Aorta (tissue), 5 donors: ENCODE measurements at places on chromosomes 5 and 9.

DNA sequence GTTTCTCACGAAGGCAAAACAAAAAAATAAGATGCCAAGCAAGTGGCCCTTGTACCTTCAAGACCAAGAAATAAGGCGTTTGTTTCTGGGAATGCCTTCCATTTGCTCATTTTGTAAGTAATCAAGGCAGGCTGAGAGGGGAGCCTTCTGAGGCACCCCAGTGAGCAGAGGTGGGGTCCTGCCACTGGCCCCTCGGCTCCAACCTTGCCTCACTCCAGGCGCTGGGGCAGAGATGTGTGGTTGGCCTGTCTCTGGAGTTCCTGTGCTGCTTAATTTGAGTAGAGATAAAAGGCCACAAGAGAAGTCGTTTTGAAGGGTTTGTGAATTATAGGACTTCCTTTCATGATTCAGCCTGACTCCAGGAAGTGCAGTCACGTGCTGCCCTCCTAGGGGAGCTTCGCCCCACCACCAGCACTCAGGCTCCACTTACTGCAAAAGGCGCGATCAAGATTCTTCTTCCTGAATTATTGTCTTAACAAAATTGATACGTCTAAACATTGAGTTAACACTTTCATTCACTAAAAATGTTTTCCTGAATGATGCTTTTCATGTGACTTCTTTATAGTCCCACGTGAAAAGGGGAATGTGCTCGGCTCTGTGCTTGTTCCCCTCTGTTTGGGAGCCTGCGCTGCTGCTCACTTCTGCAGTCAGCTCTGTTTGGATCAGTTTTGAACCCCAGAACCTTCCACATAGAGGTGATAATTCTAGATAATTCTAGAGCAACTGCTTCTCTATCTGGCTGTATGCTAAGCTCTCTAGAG, 13.7 kb downstream of the SYK start:
- no peaks in the 10 kb centered on the region for H3K36me3 ChIP-seq
- no peak for DNase-seq
- no peak overlapping the region for H3K4me3 ChIP-seq

DNA sequence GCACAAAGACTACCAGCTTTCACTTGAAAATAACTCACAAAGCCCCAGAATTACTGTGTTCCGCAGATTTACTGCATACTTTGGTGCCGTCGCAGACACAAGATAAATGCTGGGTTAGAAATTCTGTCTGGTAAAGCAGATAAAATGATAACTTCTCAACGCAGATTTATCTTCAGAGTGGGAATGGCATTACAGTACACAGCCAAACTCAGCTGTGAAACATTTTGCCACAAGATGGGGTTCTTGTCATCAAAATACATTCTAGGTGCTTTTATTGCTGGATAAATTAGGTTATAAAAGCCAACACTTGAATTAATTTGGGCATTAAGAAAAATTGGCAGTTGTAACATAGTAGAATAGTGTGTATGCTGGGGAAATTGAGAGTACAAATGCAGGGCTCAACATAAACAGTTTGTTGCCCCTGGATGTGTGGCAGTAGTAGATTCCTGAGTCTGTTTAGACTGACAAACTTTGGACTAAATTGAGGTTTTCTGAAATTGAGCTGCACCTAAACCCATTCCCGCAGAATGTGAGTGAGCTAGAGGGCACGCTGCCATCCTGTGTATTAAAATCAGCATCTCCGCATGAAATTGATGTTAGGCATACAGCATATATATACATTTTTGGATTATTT, 61.1 kb downstream of the LMNB1 start:
- no peaks in the 10 kb centered on the region for H3K36me3 ChIP-seq
- H3K4me1 ChIP-seq = no peaks in the 10 kb centered on the region
- no peak overlapping the region for H3K4me3 ChIP-seq
- no peaks in the 10 kb centered on the region for H3K27me3 ChIP-seq

DNA sequence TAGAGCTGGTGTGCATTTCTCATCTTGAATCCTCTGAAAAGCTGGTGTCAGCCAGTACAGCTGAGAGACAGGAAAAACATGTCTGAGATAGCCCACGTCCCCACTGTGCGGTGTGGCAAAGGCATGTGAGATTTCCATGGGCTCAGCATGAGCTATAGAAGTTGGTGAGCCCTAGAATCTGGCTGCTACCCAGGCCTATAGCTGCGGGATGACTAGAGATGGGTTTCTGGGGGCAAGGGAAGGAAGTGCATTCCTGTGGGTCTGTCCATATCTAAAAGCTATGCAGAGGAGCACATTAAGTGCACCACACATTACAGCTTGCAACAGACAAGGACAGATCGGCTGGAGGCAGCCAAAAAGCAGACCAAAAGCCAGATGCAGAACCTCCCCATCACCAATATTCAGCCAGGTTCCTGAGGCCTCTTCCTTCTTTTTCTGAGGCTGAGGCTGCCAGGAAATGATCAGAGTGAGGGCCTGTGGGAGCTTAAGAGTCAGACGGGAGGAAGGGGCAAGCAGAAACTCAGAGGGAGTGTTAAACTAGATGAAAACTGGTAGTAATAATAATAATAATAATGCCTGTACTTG, 55.8 kb upstream of the RANBP3L start:
- no peak overlapping the region for H3K27ac ChIP-seq
- no peaks in the 10 kb centered on the region for H3K27me3 ChIP-seq
- H3K36me3 ChIP-seq = no peaks in the 10 kb centered on the region
- no peak overlapping the region for H3K4me3 ChIP-seq
- no peaks in the 10 kb centered on the region for H3K4me1 ChIP-seq

GRCh38 chr9:73049280-73049679, 96.4 kb upstream of the ALDH1A1 start:
- no peaks in the 10 kb centered on the region for H3K36me3 ChIP-seq
- H3K4me3 ChIP-seq = no peak overlapping the region
- no peak for DNase-seq
- no peak overlapping the region for H3K27ac ChIP-seq

DNA sequence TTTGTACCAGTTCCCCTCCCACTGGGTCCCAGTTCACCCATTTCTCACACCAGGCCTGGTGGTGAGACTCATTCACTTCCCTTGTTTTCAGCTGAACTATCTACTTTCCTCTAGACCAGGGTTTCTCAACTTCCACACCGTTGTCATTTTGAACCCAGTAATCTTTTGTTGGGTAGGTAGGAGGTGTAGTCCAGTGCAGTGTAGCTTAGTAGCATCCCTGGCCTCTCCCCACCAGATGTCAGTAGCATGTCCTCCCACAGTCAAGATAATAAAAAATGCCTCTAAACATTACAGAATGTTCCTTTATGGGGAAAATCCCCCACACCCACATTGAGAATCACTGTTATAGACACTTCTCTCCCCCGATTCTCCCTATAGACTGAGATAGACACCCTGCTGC, 299.1 kb downstream of the EPB41L4A start:
- DNase-seq = no peak
- no peak overlapping the region for H3K4me3 ChIP-seq
- no peaks in the 10 kb centered on the region for H3K27me3 ChIP-seq
- H3K4me1 ChIP-seq = no peaks in the 10 kb centered on the region
- H3K27ac ChIP-seq = no peak overlapping the region
- H3K36me3 ChIP-seq = no peaks in the 10 kb centered on the region

- H3K4me1 ChIP-seq = peaks cover 3% of the 10 kb centered on the region
- DNase-seq = no peak
- H3K36me3 ChIP-seq = no peaks in the 10 kb centered on the region
- H3K27me3 ChIP-seq = no peaks in the 10 kb centered on the region
- no peak overlapping the region for H3K4me3 ChIP-seq
These were observed 816.8 kb upstream of the DMAC1 start for GRCh38 chr9:8616414-8616813.

DNA sequence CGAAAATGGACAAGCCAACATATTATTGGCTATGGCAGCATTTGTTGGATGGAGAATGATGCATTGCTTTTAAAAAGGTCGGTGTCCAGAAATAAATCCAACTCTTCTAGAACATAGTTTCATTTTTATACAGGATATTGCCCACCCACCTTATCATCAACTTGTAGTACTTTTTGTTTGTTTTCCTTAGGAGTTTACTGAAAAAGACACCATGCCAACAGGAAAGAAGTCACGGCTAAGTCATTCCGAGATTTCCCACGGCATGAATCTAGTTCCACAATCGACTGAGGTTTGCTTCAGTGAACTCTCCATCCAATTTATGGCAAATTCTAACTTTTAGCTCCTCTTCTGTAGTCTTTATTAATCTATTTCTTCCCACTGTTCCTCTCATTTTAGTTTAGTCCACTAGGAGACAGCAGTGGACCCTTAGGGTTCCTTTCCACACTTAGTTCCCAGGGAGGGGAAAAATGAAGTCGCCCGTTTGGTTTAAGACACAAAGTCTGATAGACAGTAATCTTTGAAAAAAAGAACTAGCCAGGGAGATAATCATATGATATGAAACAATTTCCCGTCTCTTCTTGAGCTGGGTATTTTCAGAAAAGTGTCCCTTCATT, 237.5 kb downstream of the AP3B1 start:
- H3K4me3 ChIP-seq = no peak overlapping the region
- H3K36me3 ChIP-seq = peaks cover 2% of the 10 kb centered on the region
- no peaks in the 10 kb centered on the region for H3K4me1 ChIP-seq
- no peak for DNase-seq

GRCh38 chr5:91486638-91487037, 103.5 kb upstream of the ARRDC3 start:
- no peaks in the 10 kb centered on the region for H3K4me1 ChIP-seq
- H3K27ac ChIP-seq = no peak overlapping the region
- peaks cover 3% of the 10 kb centered on the region for H3K27me3 ChIP-seq
- no peak for DNase-seq
- no peak overlapping the region for H3K4me3 ChIP-seq
- H3K36me3 ChIP-seq = no peaks in the 10 kb centered on the region

DNA sequence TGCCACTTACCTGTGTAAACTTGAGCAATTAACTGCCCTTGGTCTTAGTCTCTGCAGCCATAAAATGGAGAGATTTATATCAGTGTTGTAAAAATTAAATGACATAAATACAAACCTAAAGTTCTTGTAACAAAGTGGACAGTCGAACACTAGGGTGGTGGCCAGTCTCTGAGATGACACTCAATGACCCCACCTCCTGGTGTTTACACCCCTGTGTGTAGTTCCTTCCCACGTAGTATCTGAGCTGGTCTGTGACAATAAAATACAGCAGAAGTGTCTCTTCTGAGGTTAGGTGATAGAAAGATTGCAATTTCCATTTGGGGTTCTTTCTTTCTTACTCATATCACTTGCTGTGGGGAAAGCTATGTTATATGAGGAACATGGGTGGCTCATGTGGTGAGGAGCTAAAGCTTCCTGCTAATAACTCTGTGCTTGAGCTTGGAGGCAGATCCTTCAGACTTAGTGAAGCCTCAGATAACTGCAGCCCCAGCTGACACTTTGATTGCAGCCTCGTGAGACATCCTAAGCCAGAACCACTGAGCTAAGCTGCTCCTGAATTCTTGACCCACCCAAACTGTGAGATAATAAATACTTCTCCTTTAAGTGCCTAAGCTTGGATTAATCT, 173.4 kb upstream of the CHD1 start:
- no peaks in the 10 kb centered on the region for H3K36me3 ChIP-seq
- no peak overlapping the region for H3K4me3 ChIP-seq
- H3K27me3 ChIP-seq = no peaks in the 10 kb centered on the region

- H3K27me3 ChIP-seq = no peaks in the 10 kb centered on the region
- H3K4me1 ChIP-seq = no peaks in the 10 kb centered on the region
- H3K36me3 ChIP-seq = peaks cover 3% of the 10 kb centered on the region
- no peak for DNase-seq
These were observed 482.1 kb downstream of the SEMA5A start for GRCh38 chr5:9063615-9064245.

DNA sequence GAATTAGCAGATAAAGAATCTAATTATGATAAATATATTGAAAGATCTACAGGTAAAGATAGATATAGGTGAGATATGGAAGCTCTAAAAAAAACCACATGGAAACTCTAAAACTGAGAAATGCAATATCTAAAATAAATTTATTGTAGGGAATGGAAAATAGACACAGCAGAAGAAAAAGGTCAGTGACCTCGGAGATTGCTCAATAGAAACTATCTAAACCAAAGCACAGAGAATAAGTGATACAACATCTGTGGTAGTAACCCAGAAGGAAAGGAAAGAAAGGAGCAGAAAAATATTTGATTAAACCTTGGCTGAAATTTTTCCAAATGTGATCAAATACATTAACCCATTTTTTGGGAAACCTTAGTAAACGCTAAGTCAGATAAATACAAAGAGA, 43.1 kb upstream of the GLIPR2 start:
- H3K27ac ChIP-seq = no peak overlapping the region
- no peaks in the 10 kb centered on the region for H3K36me3 ChIP-seq
- H3K27me3 ChIP-seq = no peaks in the 10 kb centered on the region
- no peaks in the 10 kb centered on the region for H3K4me1 ChIP-seq

GRCh38 chr9:121447321-121447834, 52.3 kb downstream of the GGTA1 start:
- no peaks in the 10 kb centered on the region for H3K27me3 ChIP-seq
- H3K27ac ChIP-seq = no peak overlapping the region
- no peaks in the 10 kb centered on the region for H3K36me3 ChIP-seq
- no peak for DNase-seq
- no peak overlapping the region for H3K4me3 ChIP-seq
- H3K4me1 ChIP-seq = no peaks in the 10 kb centered on the region

DNA sequence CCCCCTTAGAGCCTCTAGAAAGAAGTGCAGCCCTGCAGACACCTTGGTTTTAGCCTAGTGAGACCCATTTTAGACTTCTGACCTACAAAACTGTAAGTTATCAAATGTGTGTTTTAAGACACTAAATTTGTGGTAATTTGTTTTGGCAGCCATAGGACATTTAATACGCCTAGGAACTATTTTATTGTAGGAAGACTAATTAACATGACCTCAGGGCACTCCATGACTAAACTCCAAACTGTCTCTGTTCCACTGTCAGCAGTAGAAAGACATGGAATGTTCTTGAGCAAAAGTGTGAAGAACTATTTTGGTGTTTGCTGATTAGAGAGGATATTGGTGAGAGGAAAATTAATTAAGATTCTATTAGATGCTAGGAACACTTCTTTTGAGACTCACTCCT, 4.1 kb upstream of the APC start:
- no peaks in the 10 kb centered on the region for H3K36me3 ChIP-seq
- H3K27me3 ChIP-seq = no peaks in the 10 kb centered on the region
- H3K4me3 ChIP-seq = no peak overlapping the region

DNA sequence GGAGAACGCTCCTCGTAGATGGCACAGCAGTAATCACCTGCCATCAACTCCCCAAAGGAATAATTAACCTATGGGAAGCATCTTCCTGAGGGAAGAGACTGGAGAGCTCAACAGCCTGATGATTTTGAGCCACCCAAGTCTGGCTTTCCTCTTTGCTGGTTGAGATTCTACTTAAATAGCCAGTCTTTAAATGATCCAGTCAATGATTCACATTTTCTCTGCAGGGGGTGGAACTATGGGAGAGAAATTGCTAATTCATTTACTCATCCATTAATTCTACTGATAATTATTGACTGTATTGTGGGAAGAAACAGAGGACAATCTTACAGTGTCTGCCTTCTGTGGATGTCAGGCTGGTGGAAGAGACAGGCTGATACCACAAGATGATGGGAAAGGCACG, 355.0 kb upstream of the PANK3 start:
- H3K36me3 ChIP-seq = no peaks in the 10 kb centered on the region
- H3K4me1 ChIP-seq = no peaks in the 10 kb centered on the region
- H3K4me3 ChIP-seq = no peak overlapping the region
- no peaks in the 10 kb centered on the region for H3K27me3 ChIP-seq
- no peak overlapping the region for H3K27ac ChIP-seq

- no peak overlapping the region for H3K4me3 ChIP-seq
- H3K36me3 ChIP-seq = no peaks in the 10 kb centered on the region
- no peaks in the 10 kb centered on the region for H3K27me3 ChIP-seq
- no peaks in the 10 kb centered on the region for H3K4me1 ChIP-seq
- no peak overlapping the region for H3K27ac ChIP-seq
These were observed 134.7 kb downstream of the MACIR start for GRCh38 chr5:103393101-103393754.

- no peak overlapping the region for H3K27ac ChIP-seq
- H3K27me3 ChIP-seq = no peaks in the 10 kb centered on the region
- no peaks in the 10 kb centered on the region for H3K4me1 ChIP-seq
- DNase-seq = no peak
- H3K4me3 ChIP-seq = no peak overlapping the region
These were observed 128.3 kb downstream of the SLC28A3 start for GRCh38 chr9:84212246-84212645.
